ENCODE measurements at places on chromosomes 16 and 17. TPM values are rescaled to one million over a fixed set of nuclear protein-coding genes. Genes with fewer than 3 reads are reported as not detected.

MT4 gene
- total RNA-seq = not detected

TEX19 gene
- not detected for total RNA-seq

DPEP2 gene
- 3.4 TPM for total RNA-seq

RPH3AL gene
- total RNA-seq = 26.7 TPM

GID4 gene
- total RNA-seq = 12.0 TPM
